HS-5 (cell line): ENCODE measurements at places on chromosomes 16 and 17.

DNA sequence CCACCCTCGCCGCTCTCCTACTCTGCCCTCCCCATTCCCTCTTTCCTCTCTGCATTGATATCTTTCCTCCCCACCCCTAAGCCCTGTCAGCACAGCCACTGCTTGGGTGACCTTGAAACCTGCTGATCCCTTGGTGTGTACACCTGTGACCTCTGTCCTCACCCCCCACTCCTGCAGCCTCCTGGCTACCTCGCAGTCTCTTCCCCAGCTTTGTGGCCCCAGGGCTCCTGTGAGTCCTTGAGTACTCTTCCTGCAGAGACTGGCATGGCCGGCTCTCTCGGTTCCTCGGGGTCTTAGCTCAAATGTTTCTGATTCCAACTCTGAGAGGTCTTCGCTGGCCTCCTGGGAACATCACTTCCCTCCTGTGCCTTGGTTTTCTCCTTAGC is 31.7 kb downstream of the ADCY7 start:
- DNase-seq: no peak

DNA sequence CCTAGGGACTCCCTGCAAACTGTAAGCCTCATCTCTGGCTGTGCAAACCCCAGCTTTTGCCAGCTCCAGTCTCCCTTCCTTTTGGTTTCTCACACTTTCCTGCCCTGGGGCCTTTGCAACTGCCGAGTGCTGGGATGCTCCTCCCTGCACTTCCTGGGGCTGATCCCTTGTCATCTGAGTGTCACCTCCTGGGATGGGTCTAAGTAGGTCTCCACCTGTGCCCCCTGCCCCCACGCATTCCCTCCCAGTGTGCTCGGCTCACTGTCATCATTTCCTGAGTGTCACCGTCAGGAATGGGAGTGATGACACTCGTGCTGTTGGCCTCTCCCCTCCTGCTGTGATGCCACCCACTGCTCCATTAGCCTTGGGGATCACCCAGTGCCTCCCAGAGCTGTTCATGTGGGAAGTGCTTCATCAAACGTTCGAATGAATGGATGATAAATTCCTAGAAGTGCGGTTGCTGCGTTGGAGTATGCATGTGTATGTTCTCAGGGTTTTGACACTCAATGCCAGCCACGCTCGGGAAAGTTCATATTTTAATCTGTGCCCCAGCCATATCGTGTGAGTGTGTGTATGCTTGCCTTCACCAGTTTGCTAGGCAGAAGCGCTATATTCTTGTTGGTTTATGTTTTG is 189.9 kb downstream of the NTN1 start:
- DNase-seq: no peak

GRCh38 chr16:65119901-65120401 is 1.9 kb downstream of the CDH11 start:
- peak; percentile 26 for DNase-seq

DNA sequence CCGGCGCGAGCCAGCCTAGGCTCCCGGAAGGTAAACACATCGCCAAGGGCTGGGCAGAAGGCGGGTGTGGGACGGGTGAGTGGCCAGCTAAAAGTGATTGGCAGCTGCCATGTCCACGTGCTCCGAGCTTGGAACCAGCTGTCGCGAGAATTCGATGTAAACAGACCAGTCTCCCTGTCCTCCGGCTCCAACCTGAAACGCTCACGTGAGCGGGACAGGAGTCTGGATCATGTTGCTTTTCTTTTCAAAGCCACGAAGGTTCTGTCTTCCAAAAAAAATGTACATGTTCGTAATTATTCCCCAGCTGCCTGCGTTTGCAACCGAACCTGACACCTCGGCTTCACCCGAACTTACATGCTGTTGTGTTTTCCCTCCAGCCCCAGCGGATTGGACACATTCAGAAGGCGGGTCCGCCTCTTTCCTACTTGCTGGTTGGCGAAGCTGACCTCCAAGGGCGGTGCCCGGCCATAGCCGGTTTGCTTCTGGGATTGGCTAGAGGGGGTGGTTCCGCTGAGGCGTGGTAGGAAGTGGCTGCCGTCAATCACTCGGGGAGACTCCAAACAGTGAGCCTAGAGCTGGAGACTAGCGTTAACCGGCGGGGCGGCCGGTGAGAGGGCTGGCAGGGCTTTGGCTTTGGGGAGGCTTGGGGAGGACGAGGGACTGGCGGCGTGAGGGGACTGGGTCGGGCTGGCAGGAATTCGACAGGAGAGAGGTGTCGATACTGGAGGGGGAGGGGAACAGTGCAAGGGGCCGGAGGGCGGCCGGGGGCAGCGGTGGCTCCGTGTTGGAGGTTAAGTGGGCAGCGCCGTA is at the start of gene BCAS3:
TSS of gene BCAS3 (plus strand) at position 544 of the 810 bp plus-strand sequence.
- peak; percentile 99 for DNase-seq

DNA sequence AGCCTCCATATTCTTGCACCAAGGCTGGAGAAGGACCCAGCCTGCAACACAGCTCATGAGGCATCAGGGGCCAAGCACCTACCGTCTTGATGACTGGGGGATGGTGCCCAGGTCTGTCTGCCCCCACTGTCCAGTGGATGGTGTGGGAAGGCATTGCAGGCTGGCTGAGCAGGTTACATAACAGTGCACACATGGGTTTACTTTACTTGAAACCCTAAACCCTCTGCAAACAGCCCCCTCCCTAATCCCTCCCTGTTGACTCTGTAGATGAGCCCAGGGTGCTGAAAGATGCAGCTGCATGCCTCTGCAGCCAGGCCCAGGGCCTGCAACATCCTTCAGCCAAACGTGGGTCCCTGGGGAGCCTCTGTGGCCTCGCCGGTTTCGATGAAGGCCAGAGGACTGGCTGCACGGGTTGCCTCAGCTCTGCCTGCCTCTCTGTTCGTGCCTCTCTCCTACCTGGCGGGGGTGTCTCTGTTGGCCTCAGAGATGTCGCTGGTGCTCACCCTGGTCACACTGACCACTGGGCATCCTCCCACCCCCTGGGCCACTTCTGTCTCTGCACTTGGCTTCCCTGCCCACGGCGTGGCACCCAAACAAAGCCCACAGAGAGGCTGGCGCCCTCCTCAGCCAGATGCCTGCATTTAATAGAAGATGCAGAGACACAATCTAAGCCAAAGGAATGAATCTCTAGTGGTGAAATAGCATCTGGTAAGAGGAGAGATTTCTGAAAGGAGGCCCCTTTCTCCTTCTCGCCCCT is 95.1 kb downstream of the METRNL start:
- DNase-seq: no peak

- DNase-seq: no peak
Observed at GRCh38 chr17:83079352-83079747, at the start of gene METRNL. Gene METRNL, plus strand, starts transcription at chr17:83079609. Its CDS starts 207 bp downstream, at chr17:83079816.

GRCh38 chr16:69768666-69769065 is 6.5 kb downstream of the WWP2 start:
- DNase-seq: no peak

- DNase-seq: no peak
Observed at GRCh38 chr17:79192503-79193351, 118.1 kb downstream of the ENGASE start.

DNA sequence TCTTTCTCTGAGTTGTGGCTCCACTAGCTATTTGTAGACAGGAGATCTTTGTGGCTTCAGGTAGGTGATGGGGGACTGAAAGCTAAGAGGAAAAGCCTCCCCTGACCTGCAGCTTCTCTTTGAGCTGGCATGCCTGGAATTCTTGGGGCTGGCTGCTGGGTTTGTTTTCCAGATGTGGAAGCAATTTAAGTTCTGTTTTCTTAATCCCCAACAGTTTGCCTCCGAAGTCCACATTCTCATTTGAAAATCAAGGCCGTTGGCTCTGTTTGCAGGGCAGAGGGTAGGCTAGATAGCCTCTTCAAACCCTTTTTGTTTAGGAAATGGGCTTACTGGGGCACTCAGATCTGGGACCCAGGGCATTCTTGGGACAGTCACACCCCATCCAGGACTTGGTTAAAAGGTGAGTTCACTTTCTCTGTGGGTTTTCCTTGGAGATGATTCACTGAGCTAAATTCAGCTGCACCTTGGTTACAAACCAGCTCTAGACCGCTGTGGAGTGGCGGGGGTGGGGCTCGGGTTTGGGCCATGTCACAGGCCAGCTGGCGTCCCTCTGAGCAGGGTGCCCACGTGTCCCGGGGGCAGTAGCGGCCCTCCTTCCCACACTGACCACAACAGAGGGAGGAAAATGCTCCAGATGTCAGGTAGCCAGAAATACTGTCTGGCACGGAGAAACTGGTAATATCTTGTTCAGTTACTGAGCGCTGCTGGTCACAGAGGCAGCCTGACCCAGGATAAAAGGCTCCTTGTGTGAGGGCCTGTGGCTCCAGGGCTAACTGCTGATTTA is 108.5 kb downstream of the RAB11FIP4 start:
- DNase-seq: no peak

- DNase-seq: no peak
Observed at GRCh38 chr17:30381340-30381659, 2.6 kb downstream of the CPD start.

- DNase-seq: no peak
Observed at GRCh38 chr17:49486012-49486641, 9.0 kb upstream of the NGFR start.

- no peak for DNase-seq
Observed at GRCh38 chr17:35542990-35543389, 5.5 kb upstream of the SLFN12L start.

- no peak for DNase-seq
Observed at GRCh38 chr17:16329519-16330271, 23.6 kb downstream of the CENPV start.

DNA sequence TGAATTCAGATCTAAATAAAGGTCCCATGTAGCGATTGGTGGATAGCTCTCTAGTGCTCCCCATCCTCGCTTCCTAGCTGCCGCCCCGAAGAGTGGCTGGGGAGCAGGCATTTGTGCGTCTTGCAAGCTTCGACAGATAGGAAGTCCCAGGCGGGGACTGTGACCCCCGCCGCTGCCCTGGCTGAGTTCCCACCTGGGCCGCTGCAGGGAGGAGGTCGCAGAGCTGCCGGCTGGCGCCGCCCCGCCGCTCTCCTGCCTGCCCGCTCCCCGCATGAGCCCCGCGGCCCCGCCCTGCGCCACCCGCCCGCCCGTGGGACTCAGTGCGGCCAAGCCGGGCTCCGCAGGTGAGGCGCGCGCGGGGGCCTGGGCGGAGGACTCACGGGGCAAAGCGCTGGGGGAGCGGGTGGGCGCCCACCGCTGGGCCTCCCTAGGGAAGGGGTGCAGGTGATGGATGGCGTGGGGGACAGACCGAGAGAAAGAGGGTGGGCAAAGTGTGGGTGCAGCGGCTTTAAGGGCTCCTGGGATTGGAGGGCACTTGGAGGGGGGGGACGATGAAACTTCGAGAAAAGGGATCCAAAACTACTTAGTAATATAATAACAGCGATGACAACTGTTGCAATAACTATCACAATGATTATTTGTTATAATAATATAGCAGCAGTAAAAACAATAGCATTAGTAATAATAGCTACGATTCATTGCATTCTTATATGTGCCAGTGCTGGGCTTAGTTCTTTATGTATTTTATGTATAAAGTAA is at the start of gene OTOA:
TSS of gene OTOA (plus strand) at position 80 of the 759 bp plus-strand sequence. CDS start 14,547 bp downstream, outside the sequence.
- DNase-seq: no peak

DNA sequence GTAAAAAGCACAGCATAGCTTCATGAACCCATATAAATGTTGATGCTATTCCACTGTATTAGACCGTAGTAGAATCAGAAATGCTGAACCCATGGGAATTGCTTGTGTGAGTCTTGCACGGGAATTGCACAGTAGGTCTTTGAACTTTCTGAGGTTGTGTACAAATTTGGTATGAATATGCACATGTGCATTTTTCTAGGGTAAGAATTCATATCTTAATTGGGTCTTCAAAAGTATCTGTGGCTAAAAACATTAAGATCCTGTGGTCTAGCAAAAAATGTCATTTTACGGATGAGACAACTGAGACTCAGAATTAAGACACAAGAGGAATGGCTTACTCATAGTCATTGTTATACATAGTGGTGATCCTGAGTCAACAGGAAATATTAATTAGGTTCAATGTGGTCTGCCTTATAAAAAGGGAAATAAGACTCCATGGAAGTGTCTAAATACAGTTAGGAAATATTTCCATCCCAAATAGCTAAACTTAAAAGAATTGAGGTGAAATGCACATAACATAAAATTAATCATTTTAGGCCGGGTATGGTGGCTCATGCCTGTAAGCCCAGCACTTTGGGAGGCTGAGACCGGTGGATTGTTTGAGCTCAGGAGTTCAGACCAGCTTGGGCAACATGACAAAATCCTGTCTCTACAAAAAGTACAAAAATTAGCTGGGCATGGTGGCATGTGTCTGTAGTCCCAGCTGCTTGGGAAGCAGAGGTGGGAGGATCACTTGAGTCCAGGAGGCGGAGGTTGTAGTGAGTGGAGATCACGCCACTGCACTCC is 22.8 kb downstream of the TAOK1 start:
- DNase-seq: peak; percentile 80
